ENCODE measurements at places on chromosomes 16 and 17.

DNA sequence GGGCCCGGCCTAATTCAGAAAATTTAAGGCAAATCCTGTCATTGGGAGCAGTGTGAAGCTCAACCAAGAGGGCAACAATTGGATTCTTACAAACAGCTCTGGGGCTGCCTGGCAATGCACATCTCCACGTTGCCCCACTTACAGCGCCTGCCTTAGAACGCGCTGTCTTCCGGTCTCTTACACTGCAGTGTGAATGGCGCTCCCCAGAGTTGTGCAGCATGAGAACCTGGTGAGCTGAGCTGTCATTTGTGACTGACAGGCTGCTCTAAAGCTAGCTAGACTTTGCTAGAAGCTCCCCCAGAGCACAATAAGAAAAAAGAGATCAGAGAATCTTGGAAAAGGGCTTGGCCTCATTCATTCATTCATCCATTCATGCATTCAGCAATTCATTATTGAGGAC lies 64.5 kb upstream of the PLCG2 start:
- no peak for DNase-seq

DNA sequence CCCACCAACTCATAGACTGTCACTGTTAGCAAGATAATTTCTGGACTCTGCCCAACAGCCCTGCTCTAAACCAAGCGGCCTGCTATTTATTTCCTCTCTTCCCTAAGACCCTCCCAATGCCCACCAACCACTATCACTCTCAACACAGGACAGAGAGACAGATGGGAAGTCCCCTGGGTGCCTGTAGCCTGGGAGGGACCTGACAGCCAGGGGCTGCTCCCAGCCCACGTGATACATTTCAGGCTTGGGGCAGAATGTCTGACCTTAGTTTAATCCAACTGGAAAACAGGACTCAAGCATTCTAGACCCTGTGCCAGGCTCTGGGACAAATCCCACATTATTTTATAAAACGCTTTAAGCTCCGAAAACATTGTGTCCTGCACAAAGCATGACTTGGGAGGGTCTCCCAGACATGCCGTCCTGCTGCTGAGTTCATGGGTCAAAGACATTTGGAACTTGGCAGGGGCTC lies 23.6 kb downstream of the XYLT1 start:
- no peak for DNase-seq

- peak; percentile 59 for DNase-seq
These were observed 3.3 kb downstream of the SMIM5 start for GRCh38 chr17:75636381-75637142.

- no peak for DNase-seq
These were observed 142.6 kb upstream of the HLF start for GRCh38 chr17:55122114-55122513.

DNA sequence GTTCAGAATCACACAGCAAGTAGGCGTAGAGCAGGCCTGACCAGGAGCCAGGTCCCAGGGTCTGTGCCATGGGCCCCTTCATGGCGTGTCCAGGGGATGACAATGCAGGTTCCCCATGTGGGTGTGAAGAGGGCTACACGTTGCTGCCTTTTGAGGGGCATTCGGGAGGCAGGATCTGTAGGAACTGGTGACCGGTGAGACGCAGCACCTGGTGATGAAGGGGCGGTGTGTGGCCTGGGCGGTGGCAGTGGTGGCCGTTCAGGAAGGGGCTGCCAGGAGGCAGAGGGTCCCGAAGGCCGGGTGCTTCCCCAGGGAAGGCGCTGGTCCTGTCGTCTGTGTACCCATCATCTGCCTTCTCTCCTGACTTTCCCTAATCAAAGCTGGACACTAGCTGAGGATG lies 34.6 kb downstream of the ZNF750 start:
- DNase-seq, result no peak

DNA sequence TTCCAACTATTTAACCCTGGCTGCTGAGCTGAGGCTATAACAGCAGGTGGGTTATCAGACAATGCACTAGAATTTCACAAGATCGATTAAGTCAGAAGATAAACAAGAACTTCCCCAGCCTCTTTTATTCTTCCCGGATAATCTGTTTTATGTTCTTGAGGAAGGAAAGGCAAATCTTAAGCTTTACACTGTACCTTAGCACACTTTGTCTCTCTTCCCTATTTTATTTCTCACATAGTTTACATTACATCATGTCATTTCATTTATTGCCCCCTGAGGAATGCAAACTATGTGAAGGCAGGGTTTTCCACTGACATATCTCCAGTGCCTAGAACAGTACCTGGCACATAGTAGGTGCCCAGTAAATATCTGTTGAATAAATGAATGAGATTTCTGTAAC lies 139.6 kb downstream of the SKAP1 start:
- no peak for DNase-seq

GRCh38 chr17:43755389-43755875 lies 3.2 kb downstream of the SOST start:
- no peak for DNase-seq

- no peak for DNase-seq
These were observed 35.6 kb downstream of the CCDC42 start for GRCh38 chr17:8709006-8709405.

GRCh38 chr17:83080858-83081683 lies 1.7 kb downstream of the METRNL start:
- DNase-seq, result no peak

DNA sequence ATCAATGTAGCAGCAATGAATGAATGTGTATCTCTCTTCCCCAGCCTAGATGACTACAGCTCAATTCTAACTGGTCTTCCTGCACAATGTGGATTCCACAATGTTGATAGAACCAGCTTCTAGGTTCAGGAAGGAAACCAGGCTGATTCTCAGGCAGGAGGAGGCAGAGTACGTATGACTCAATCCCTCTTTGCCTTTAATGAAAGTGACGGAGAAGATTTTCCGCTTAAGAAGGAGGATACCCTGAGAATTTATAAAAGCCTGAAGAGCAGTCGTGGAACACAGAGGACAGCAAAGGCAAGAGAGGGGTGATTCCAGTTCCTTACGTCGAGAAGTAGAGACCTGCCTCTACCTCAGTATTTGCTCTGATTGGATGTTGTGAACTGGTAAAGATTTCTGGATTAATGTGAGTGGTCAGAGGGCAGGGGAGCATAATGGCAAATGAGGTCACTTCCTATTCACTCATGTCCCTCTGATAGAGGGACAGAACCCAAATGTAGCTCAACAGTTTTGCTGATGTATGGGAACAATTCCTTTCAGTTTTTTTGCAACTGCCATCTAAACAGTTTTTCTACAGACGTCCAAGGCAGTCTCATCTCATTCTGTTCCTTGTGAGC lies 15.0 kb upstream of the SLC16A11 start:
- no peak for DNase-seq

DNA sequence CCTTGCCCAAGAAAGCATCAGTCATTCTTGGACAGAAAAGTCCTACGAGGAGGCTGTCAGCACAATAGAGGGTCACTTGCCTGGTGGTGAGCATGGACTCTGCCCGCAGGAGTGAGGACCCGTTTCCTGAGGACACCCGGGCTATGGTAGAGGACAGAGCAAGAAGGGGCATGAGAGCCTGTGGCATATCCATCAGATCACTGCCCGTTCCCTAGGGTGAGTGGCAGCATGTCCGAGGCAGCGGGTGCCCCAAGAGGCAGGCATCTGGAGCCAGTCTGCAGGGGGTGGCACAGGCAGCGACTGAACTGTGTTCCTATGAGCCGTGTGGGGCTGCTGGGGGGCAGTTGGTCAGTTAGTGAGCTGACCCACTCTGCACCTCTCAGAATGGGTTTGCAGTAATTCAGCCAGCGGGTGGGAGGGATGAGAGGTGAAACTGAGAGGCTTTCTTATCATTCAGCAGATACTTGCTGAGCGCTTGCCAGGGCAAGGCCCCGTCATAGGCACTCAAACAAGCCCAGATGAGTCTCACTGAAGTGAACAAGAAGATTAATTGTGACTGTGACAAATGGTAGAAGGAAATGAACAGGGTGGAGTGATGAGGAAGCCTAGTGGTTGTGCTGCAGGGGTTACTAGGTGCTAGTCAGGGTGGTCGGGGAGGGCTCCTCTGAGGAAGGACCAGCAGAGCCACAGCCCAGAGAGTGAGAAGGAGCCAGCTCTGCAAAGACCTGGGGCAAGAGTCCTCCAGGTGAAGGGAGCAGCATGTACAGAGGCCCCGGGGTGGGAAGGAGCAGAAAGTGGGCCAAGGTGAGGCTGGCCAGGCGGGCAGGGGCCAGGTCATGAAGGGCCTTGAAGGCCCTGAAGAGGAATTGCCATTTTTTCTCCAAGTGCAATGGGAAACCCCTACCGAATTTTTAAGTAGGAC lies 87.9 kb downstream of the CLEC16A start:
- no peak for DNase-seq

- DNase-seq, result no peak
These were observed 42.1 kb downstream of the SRCIN1 start for GRCh38 chr17:38563362-38564253.

- no peak for DNase-seq
These were observed 241.4 kb upstream of the DYNLRB2 start for GRCh38 chr16:80299416-80299815.

- no peak for DNase-seq
These were observed 60.7 kb upstream of the TNRC6C start for GRCh38 chr17:77897741-77898301.

- no peak for DNase-seq
These were observed 27.9 kb downstream of the RPRML start for GRCh38 chr17:46950997-46951621.

DNA sequence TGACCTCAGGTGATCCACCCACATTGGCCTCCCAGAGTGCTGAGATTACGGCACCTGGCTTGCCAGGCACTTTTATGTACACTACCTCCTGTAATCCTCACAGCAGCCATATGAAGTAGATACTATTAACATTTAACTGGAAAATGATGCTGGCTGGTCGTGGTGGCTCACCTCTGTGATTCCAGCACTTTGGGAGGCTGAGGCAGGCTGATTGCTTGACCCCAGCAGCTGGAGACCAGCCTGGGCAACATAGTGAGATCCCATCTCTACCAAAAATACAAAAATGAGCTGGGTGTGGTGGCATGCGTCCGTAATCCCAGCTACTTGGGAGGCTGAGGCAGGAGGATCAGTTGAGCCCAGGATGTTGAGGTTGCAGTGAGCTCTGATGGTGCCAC lies 2.0 kb upstream of the MAPK3 start:
- DNase-seq, result no peak

DNA sequence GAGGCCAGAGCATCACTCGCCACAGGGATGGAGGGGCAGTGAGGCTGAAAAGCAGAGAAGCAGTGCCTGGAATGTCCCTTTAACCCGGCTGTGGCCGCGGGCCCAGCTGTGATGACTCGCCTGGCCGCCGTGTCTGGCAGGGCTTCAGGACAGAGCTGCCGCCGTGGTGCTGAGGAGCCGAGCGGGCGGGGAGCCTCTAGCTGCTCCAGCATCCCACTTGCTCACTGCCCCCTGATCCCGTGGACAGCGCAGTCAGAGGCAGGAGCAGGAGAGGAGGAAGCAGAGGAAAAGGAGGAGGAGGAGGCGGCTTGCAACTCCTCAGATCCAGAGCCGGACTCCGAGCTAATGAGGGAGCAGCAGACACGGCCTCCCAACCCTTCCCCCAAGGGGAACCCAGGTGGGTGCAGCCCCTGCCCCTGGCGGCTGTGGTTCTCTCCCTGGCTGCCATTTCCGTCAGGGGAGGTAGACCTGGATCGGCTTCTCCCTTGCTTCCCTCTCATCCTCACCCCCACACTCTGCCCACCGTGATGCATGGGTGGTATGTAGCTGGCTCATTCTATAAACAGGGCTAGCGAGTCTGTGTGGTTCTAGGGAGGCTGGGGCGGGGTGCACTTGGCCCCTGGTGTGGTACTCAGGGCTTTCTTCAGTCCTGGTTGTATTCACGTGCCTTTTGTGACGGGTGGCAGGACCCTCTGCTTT lies 165.7 kb downstream of the CMIP start:
- DNase-seq, result no peak

GRCh38 chr17:83194186-83194561 lies 114.8 kb downstream of the METRNL start:
- DNase-seq, result peak; percentile 82

DNA sequence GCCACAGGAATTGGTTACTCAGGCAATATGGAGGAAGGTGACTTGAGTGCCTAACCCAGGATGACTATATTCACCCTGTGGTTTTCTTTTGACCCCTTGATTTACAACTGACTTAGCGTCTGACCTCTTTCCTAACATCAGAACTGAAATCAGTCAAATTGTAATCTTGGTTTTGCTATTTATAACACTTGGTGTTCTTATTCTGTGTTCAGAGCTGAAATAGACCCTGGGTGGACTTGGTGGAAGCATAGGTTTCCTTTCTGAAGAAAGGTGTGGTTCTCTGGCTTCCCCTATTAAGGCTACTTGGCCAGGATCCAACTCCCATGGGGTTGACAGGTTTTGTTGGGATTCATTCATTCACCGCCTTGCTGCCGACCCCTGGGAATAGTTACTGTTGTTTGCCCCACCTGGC lies 80.8 kb downstream of the CLEC16A start:
- no peak for DNase-seq

DNA sequence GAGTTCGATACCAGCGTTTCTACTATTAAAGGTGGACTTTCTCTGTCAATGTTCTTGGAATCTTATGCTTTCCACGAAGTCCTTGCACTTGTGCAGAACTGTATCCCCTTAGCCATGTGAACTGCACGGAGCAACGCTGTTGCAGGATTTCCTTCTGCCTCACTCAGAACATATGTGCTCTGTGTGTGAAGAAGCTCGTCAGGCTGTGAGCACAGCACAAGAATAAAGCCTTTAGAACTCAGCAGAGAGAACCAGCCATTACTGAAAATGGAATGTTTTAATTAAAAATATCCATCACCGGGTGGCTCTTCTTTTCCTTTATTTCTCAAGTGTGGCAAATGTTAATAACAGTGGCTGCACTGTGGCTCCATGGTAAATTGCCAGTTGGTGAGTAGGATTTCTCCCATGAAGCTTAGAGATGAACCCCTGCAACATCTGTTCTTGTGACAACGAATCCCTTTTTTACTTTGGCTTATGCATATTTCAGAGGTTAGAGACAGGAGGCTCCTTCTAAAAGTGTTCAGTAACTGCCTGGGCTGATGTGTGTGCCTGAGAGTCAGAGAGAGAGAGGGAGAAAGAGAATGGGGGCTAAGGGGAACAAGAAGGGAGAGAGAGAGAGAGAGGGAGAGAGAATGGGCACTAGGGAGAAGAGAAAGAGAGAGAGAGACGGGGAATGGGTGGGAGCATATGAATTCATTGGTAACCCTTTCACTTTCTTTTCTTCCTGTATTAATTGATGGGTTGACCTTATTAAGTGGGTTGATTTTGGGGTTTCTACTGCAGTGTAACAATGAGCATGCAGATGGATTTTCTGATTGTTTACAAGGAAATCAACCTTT lies 50.0 kb downstream of the RPTOR start:
- no peak for DNase-seq

GRCh38 chr17:45298546-45299285 lies 18.1 kb downstream of the MAP3K14 start:
- no peak for DNase-seq

GRCh38 chr16:55502801-55503366 lies 6.0 kb upstream of the LPCAT2 start:
- no peak for DNase-seq

DNA sequence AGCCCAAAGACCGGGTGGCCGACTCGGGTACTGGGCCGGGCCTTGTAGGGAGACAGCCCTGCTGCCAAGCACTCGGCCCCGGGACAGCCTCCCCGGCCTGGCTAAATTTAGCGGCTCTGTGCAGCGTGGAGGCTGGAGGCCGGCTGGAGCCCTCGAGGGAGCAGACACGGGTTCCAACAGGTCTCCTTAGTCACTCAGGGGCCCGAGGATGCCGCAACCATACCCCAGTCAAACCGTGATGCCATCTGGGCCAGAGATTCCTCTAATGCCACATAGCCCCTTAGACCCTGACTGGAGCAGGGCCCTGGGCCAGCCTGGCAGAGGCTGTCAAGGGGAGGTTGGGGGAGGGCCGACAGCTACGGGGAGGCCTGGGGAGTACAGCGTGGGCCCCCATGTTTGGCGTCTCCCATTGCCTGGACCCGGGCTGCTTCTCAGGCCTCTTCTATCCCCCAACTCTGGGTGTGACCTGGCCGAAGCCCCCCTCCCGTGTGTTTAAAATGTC lies 2.9 kb upstream of the P2RX1 start:
- no peak for DNase-seq

Measured in chondrocyte (in vitro differentiated cells).